ENCODE measurements at places on chromosomes 1 and 21.

GRCh38 chr1:24793447-24794129 is 48.3 kb downstream of the CLIC4 start:
- DNase-seq, result no peak

GRCh38 chr1:111221276-111221632 is 6.3 kb upstream of the CHI3L2 start:
- no peak for DNase-seq

DNA sequence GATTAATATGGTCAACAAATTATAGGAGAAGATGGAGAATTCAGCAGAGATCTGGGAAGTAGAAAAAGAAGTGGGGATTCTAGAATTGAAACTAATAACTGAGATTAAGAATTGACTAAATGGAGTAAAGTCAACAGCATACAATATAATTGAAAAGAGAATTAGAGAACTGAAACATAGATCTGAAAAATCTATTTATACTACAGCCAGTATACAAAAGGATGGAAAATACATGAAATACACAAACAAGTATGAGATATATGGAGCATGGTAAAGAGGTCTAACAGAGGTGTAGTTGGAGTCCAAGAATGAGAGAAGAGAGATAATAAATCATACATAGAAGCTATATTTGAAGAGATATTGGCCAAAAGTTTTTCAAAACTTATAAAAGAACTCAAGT is 235.2 kb downstream of the FGGY start:
- no peak for DNase-seq

- DNase-seq, result no peak
Observed at GRCh38 chr1:78490861-78491450, at the start of gene PTGFR. Gene PTGFR (plus strand): TSS chr1:78490974. CDS start chr1:78492744, 1,770 bp downstream.

DNA sequence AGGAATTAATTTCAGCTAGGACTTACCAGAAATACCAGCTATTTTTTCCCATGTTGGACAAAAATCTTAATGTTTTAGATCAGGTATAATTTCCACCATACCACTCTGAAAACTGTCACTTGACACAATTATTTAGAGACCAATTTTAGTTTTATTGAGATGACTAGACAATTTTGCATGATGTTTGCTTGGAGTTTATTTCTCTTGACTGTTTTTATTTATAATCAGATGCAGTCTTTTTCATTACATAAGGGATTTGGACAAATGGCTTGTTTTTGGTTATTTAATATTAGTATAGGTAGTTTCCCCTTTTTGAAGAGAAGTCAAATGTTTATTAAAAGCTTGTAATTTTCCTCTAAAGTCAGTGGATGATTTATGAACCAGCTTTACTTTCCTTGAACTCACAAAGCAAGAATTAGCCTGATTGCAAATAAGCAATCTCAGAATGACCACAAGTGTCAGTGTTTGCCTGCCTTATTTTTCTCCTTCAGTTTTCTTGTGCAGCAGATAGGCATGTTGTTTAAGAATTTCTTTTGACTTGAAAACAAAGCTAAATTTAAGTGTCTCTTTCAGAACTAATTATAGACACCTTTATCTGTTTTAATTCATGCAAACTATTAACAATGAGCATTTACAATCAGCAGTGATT is 3.8 kb upstream of the B3GALT2 start:
- DNase-seq, result no peak

- no peak for DNase-seq
Observed at GRCh38 chr1:74596717-74597116, 76.9 kb downstream of the ERICH3 start.

DNA sequence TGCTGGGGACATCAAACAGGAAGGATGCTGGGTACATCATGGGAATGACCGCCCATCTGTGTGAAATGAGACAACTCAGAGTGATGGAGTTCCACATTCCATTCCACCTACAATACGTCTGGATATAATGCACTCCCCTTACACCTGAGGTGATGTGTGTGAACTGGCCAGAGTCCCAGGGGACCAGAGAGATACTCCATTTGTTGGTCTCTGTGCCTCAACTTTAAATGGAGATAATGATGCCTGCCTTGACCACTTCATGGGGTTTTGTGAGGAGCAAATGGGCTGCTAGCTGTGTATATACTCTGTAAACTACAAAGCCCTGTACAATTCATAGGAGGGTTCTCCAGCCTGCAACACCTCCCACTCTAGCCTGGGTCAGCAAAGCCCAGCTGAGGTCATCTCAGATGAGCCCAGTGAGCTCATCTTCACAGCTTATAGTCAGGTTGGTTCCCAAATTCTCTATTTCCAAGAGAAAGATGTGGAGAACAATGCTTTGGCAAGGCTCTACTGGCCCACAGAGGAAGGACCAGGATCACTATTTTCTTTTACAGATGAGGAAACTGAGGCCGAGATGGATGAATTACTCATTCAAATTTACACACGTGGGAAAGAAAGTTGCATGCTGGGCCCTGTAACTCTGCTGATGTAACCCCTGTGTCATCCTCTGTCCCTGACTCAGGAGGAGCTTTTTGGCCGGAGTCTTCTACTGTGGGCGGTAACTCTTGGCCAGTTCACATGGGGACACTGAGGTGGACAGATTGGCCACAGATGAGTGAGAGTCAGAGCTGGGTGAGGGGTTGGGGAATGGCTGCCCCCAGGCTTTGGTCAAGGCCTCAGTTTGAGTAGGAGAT is 105.6 kb upstream of the GCLM start:
- DNase-seq, result no peak

- no peak for DNase-seq
Observed at GRCh38 chr1:205667909-205668643, 12.2 kb downstream of the SLC45A3 start.

Data from NK-92 treated with Interleukin-12 subunit alpha and Interleukin-12 subunit beta, amount 100 ng/mL, for 24 hours (cell line).